ENCODE measurements at places on chromosomes 3 and 15. TPM values are rescaled to one million over a fixed set of nuclear protein-coding genes. Genes with fewer than 3 reads are reported as not detected.

ZFYVE19 gene
- total RNA-seq = 23.6 TPM

- no peak for DNase-seq
Observed at GRCh38 chr3:60855250-60855649, 396.0 kb downstream of the FHIT start.

GRCh38 chr3:181103605-181104004, 114.1 kb upstream of the DNAJC19 start:
- DNase-seq = no peak

DNA sequence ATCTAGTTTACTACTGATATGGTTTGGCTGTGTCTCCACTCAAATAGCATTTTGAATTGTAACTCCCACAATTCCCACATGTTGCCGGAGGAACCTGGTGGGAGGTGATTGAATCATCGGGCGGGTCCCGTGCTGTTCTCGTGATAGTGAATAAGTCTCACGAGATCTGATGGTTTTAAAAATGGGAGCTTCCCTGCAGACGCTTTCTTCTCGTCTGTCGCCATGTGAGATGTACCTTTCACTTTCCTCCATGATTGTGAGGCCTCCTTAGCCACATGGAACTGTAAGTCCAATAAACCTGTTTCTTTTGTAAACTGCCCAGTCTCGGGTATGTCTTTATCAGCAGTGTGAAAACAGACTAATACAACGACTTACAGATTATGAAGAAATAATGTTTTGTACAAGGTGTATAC, 35.6 kb upstream of the PYDC2 start:
- DNase-seq = no peak

DNA sequence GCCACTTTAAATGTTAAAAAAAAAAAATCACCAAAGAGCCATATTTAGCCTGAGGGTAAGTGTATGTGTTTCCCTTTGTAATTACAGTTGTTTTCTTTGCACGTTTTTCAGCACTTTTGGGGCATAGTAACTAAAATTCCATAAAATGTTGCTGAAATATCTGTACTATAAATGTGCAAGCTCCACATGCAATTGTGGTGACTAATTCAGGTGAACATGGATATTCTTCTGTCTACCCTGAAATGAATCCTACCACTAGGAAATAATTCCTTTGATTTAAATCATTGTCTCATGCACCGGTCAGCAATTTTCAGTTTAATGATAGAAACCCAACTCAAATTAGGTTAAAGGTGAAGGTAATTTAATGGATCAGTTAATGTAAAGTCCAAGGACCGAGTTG, 13.1 kb upstream of the TFG start:
- DNase-seq = no peak
